ENCODE measurements at places on chromosomes 7 and 10. TPM values are rescaled to one million over a fixed set of nuclear protein-coding genes. Genes with fewer than 3 reads are reported as not detected.

ANXA8L1 gene
- total RNA-seq = not detected

HABP2 gene
- not detected for total RNA-seq

FFAR4 gene
- total RNA-seq = not detected

ETV1 gene
- total RNA-seq = 4.5 TPM

GIMAP2 gene
- 43.5 TPM for total RNA-seq

MLXIPL gene
- not detected for total RNA-seq

NAT16 gene
- total RNA-seq = not detected

VIPR2 gene
- total RNA-seq = not detected

MCM7 gene
- 98.1 TPM for total RNA-seq

Measured in bladder microvascular endothelial cell (primary cell).